ENCODE measurements at places on chromosomes 2 and 18. TPM values are rescaled to one million over a fixed set of nuclear protein-coding genes. Genes with fewer than 3 reads are reported as not detected.

KCNF1 gene
- not detected for total RNA-seq

DNA sequence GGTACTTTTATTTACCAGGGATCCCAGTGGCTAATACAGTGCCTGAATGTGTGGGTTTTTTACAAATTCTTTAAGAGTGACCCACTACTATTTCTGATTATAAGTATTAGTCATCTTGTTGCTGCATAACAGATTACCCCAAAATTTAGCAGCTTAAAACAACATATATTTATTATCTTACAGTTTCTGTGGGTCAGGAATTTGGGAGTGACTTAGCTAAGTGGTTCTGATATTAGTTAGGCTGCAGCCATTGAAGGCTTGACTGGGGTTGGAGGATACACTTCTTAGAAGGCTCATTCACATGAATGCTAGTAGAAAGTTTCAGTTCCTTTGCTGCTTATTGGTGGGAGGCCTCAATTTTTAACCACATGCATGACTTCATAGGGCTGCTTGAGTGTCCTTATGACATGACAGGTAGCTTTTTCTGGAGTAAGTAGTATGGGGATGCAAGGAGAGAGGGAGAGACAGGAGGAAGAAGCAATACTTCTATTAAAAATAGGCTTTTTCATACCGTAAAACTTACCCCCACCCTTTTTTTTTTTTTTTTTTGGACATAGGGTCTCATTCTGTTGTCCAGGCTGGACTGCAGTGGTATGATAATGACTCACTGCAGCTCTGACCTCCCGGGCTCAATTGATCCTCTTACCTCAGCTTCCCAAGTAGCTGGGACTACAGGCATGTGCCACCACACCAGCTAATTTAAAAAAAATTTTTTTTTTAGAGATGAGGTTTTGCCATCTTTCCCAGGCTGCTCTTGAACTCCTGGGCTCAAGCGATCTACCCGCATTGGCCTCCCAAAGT, 13.3 kb upstream of the POLE4 start:
- H3K4me1 ChIP-seq: no peaks in the 10 kb centered on the region
- no peaks in the 10 kb centered on the region for H3K36me3 ChIP-seq
- no peak overlapping the region for H3K4me3 ChIP-seq
- no peak overlapping the region for H3K27ac ChIP-seq
- H3K27me3 ChIP-seq: no peaks in the 10 kb centered on the region

DYNAP gene
- total RNA-seq: not detected

OR6B2 gene
- total RNA-seq: not detected

DNA sequence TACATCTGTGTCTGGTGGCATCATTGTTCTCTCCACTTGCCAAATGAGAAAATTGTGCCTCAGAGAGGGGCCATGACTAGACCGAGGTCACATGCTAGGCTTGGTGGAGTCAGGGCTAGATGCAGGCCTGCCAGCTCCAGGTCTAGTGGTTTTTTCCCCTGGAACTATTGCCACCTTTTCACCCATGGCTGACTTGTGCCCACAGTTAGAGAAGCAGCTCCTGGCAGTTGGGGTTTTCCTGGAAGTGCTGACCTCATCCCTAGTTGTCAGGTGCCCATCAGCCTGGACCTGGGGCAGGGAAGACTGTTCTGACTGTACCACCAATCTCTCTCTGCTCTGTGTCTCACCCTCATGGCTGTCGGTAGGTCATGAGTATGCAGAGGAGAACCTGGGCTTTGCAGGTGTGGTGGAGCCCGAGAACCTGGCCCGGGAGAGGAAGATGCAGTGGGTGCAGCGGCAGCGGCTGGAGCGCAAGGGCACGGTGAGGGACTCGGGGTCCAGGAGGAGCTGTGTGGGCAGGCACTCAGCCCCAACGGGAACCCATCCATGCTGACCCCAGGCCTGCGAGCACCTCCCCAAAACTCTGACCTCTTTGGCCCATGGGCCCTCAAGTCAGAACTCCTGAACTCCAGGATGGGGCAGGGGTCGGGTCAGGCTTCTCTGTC, 12.4 kb upstream of the CATIP start:
- H3K36me3 ChIP-seq: no peaks in the 10 kb centered on the region
- H3K27me3 ChIP-seq: no peaks in the 10 kb centered on the region
- H3K4me3 ChIP-seq: no peak overlapping the region
- H3K27ac ChIP-seq: no peak overlapping the region

- no peak overlapping the region for H3K27ac ChIP-seq
- peaks cover 49% of the 10 kb centered on the region for H3K4me1 ChIP-seq
- no peaks in the 10 kb centered on the region for H3K27me3 ChIP-seq
- no peak overlapping the region for H3K4me3 ChIP-seq
- no peak for DNase-seq
Measured at GRCh38 chr18:77110400-77110799, 22.2 kb downstream of the MBP start.
